ENCODE measurements at places on chromosomes 6 and 20.

DNA sequence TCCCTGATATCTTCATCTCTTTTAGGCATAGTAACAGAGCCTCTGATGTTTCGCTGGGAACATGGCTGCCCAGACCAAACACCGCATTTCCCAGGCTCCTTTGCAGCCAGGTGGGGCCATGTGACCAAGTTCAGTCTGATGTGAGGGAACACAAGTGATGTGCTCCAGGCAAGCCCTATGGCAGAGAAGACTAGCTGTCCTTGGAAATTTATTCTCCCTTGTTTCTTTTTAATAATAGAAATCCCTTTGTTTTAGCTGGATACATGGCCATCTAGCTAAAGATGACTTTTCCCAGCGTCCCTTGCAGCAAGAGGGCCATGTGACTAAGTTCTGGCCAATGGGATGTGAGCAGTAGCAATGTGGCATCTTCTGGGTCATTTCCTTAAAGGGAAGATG lies 30.8 kb downstream of the SLC2A10 start:
- no peaks in the 10 kb centered on the region for H3K27me3 ChIP-seq
- no peaks in the 10 kb centered on the region for H3K36me3 ChIP-seq
- H3K27ac ChIP-seq, result peak overlapping the region; percentile 33
- H3K4me1 ChIP-seq, result peaks cover 8% of the 10 kb centered on the region
- DNase-seq, result no peak
- H3K4me3 ChIP-seq, result no peak overlapping the region

GRCh38 chr6:112606656-112607435 lies 259.7 kb downstream of the RFPL4B start:
- H3K36me3 ChIP-seq, result no peaks in the 10 kb centered on the region
- H3K4me1 ChIP-seq, result no peaks in the 10 kb centered on the region
- no peaks in the 10 kb centered on the region for H3K27me3 ChIP-seq
- H3K27ac ChIP-seq, result no peak overlapping the region

GRCh38 chr20:38460040-38460623 lies 12.5 kb upstream of the RALGAPB start:
- no peaks in the 10 kb centered on the region for H3K4me1 ChIP-seq
- no peaks in the 10 kb centered on the region for H3K36me3 ChIP-seq
- no peaks in the 10 kb centered on the region for H3K27me3 ChIP-seq
- H3K4me3 ChIP-seq, result no peak overlapping the region
- H3K27ac ChIP-seq, result no peak overlapping the region

DNA sequence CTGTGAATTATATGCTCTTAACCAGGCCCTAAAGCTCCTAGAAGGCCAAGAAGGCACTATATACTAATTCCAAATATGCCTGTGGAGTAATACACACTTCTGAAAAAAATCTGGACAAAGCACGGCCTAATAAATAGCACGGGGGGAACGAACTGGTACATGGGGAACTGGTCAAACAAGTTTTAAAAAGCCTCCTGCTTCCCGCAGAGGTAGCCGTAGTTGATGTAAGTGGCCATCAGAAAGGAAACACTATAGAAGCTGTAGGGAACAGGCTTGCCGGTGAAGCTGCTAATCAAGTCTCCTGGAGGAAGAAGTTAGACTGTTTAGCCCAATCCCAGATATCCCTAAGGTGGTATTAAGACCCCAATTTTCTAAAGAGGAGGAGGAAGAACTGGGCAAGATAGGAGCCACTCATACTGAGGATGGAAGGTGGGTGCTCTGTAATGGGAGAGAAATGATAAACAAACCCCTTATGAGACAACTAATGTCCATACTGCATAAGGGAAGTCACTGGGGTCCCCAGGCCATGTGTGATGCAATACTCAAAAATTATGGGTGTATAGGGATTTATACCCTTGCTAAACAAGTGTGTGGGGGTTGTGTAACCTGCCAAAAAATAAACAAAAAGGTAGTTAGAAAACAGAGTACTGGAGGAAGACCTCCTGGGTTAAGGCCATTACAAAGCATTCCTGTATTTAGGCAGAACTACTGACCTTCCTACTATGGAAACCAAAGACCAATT lies 27.1 kb upstream of the ZNF318 start:
- H3K4me1 ChIP-seq, result peaks cover 30% of the 10 kb centered on the region
- DNase-seq, result peak; percentile 59
- H3K36me3 ChIP-seq, result no peaks in the 10 kb centered on the region
- H3K27ac ChIP-seq, result peak overlapping the region; percentile 81

Measured in trophoblast cell (in vitro differentiated cells and primary cell).